ENCODE measurements at places on chromosomes 3 and 15. TPM values are rescaled to one million over a fixed set of nuclear protein-coding genes. Genes with fewer than 3 reads are reported as not detected.

TBL1XR1 gene
- total RNA-seq: 168 TPM

SLC27A2 gene
- total RNA-seq: 30.0 TPM

CPNE9 gene
- total RNA-seq: 0.36 TPM

CRYBG3 gene
- total RNA-seq: 8.5 TPM

ISLR2 gene
- not detected for total RNA-seq

CMTM8 gene
- total RNA-seq: 5.4 TPM

PSTPIP1 gene
- 142 TPM for total RNA-seq

SLC28A2 gene
- not detected for total RNA-seq

PAK6 gene
- total RNA-seq: 0.43 TPM

ZMAT3 gene
- total RNA-seq: 17.3 TPM

BAHD1 gene
- 29.7 TPM for total RNA-seq

GP5 gene
- total RNA-seq: 1.0 TPM

TUSC7 gene
- not detected for total RNA-seq

KCNMB2 gene
- total RNA-seq: not detected

TRANK1 gene
- total RNA-seq: 34.6 TPM

GREM1 gene
- total RNA-seq: not detected

DNAH12 gene
- total RNA-seq: 0.14 TPM

ROPN1 gene
- not detected for total RNA-seq

PRKCI gene
- total RNA-seq: 21.7 TPM

PIGZ gene
- total RNA-seq: 3.1 TPM

FMN1 gene
- 0.07 TPM for total RNA-seq

FGD5 gene
- total RNA-seq: not detected

RLBP1 gene
- total RNA-seq: not detected

All from T-helper 2 cell treated with Interferon-gamma antibody and Interleukin-4, amounts not matched to agents 100 ng/mL and 5 ng/mL, for 36 hours (primary cell).